ENCODE measurements at places on chromosomes 3 and 15. TPM values are rescaled to one million over a fixed set of nuclear protein-coding genes. Genes with fewer than 3 reads are reported as not detected.

Gene SAMMSON
- total RNA-seq = 0.32 TPM

Gene AHSG
- total RNA-seq = 1.7 TPM

Gene TMEM89
- total RNA-seq = not detected

Gene EDEM1
- total RNA-seq = 19.5 TPM

Gene ACKR2
- 4.4 TPM for total RNA-seq

Gene ZNF502
- 8.3 TPM for total RNA-seq

- peak; percentile 42 for DNase-seq
Observed at GRCh38 chr15:88894819-88895767, at the start of gene HAPLN3. HAPLN3 (minus strand) TSS chr15:88895544; CDS start chr15:88887298, 8,246 bp downstream.

DNA sequence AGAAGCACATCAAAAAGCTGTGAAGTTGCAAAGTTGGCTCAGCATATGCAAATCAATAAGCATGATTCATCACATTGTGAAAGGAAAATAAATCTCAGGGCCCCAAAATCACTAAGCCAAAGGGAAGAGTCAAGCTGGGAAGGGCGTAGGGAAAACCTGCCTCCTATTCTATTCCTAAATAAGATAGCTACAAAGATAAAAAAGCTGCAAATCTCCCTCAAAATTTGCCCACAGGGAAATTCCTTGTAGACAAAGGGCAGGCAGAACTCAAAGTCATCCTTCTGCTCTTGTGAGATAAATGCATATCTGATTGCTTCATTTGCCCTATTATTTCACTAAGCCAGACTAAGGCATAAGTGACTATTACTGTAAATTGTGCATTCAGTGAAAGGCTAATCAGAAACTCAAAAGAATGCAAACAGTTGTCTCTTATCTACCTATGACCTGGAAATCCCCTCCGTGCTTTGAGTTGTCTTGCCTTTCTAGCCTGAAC lies 30.5 kb upstream of the CCNL1 start:
- no peak for DNase-seq

GRCh38 chr15:72096796-72097195 lies 21.2 kb downstream of the MYO9A start:
- no peak for DNase-seq

- no peak for DNase-seq
Observed at GRCh38 chr3:182327196-182327681, 466.1 kb upstream of the ATP11B start.

DNA sequence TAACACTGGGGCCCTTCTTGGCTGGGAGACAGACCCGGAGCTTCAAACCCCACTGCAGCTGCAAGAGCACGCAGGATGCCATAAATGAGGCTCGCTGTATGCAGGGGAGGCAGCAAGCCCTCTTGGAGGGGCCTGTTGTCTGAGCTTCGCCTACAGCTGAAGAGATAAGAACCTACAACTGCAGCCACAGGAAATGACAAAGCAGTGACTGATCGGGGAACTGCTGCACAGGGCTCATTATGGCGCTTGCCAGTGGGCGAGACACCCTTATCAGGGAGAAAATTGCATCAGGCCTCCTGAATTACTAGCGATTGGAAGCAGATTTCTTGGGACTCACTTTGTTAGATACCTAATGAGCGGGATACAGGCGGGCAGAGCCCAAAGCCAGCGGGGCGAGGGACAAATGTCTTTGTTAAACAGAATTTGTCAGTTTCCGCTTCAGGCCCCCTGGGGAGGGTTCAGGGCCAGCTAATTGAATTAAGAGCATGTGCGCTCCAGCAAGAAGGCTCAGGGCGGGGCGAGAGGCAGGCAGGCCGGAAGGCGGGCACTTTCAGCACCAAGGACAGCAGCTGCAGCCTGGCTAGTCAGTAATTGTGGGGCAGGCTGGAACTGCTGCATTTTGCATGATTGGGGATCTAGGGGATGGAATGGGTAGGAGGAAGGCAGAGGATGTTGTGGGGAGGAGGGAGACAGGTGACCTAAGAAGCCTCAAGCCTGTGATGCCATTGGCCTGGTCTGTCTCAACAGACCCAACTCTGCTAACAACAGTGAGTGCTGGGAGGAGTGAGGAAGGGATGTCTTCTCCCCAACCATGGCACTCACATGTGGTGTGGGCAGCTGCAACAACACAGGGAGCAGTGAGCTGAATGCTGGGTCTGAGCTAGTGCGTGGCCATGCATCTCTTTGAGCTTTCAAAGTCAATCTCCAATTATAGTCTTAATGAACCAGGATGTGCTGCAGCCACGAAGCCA lies 55.3 kb downstream of the CCDC33 start:
- peak; percentile 91 for DNase-seq

DNA sequence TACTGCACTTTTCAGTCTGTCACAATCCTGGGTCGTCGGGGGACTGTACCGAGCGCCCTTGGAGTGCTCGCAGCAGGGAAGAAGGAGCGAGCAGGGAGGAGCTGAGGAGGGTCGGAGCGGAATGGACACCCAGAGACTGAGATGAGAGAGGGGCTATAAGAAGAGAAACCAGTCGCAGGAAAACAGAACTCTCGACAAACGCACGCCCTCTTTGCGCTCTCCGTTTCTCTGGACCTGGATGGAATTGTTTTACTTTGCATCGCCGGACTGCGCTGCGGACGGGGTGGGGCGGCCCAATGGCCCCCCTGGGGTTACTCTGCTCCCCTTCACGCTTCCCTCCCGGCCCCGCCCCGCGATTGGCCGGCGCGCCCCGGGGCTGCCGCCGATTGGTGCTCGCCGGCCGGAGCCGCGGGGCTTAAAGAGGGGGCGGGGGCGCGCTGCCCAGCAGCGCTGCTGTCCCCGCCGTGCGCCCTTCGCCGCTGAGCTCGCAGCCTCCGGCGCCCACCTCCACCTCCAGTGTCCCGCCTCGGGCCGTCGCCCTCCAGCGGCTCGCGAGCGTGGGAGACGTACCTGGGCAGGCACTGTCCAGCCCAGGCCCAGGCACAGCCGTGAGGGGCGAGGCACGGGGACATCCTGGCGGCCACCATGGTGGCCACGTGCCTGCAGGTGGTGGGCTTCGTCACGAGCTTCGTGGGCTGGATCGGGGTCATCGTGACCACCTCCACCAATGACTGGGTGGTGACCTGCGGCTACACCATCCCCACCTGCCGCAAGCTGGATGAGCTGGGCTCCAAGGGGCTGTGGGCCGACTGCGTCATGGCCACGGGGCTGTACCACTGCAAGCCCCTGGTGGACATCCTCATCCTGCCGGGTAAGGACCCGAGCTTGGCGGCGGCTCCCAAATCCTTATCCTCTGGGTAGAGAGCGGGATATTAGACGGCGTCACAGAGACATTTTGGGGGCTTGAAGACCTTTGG lies at the start of gene CLDN11:
Gene CLDN11 (plus strand): TSS at position 447 of the 977 bp plus-strand sequence. CDS start 199 bp downstream, at position 646.
- DNase-seq = peak; percentile 88

GRCh38 chr15:32864051-32864450 lies 146.2 kb downstream of the GREM1 start:
- DNase-seq = no peak
